ENCODE measurements at places on chromosomes 3 and 15. TPM values are rescaled to one million over a fixed set of nuclear protein-coding genes. Genes with fewer than 3 reads are reported as not detected.

DNA sequence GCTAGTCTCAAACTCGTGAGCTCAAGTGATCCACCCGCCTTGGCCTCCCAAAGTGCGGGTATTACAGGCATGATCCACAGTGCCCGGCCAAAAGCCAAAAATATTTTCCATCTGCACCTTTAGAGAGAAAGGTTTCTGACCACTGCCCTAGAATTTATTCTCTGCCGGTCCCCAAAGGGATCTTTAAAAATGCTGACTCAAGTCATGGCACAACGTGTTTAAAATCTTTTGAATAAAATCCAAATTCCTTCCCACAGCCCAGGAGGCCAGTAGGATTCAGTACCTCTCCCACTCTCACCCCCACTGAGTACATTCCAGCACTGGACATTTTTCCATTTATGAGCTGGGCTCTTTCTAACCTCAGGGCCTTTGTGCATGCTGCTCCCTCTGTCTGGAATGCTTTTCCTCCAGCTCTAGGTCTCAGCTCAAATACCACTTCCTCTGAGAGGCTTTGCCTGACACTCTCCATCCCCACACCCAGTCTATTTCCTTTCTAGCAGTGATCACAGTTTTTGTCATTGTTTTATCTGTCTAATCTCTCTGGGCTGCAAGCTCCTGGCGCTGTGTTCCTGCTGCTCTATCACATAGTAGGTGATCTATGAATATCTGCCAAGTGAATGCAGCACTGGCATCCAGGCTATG lies 502.9 kb downstream of the SHQ1 start:
- no peaks in the 10 kb centered on the region for H3K27me3 ChIP-seq
- no peak for DNase-seq
- no peaks in the 10 kb centered on the region for H3K36me3 ChIP-seq

DNA sequence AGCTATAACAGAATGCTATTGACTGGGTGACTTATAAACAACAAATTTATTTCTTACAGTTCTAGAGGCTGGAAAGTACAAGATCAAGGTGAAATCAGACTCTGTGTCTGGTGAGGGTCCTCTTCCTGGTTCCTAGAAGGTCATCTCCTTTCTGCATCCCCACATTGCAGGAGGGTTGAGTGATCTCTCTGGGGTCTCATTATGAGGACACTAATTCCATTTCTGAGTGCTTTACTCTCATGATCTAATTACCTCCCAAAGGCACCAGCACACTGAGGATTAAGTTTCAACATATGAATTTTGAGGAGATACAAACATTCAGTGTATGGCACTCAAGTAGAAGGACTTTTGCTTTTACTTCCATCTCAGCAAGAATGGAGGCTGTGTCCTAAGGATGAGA lies 534.1 kb upstream of the KCNMB2 start:
- no peak for DNase-seq
- no peak overlapping the region for H3K4me3 ChIP-seq
- peak overlapping the region; percentile 61 for H3K27ac ChIP-seq
- no peaks in the 10 kb centered on the region for H3K36me3 ChIP-seq
- no peaks in the 10 kb centered on the region for H3K27me3 ChIP-seq

- H3K36me3 ChIP-seq = no peaks in the 10 kb centered on the region
- H3K4me3 ChIP-seq = peak overlapping the region; percentile 72
- peaks cover 23% of the 10 kb centered on the region for H3K4me1 ChIP-seq
- no peak overlapping the region for H3K27ac ChIP-seq
- H3K27me3 ChIP-seq = peaks cover 20% of the 10 kb centered on the region
These were observed 1.3 kb downstream of the PLCH1 start for GRCh38 chr3:155743606-155744005.

DNA sequence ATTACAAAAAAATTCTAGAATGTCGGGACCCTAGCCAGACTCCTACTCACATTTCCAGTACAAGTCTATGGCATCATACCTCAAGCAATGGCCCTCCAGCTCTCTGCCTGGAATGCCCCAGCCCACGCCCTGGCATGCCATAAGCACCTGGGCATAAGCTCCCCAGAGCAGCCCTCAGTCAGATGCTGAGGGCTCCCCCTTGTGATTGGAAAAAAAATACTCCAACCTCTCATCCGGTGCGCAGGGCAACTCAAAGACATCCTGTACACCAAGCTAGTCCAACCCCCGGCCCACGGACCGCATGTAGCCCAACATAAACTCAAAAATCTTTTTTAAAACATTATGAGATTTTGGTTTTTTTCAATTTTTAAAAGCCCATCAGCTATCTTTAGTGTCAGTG lies 115.4 kb downstream of the NEK10 start:
- H3K36me3 ChIP-seq = no peaks in the 10 kb centered on the region
- no peaks in the 10 kb centered on the region for H3K27me3 ChIP-seq
- H3K27ac ChIP-seq = no peak overlapping the region

GRCh38 chr15:98996624-98997023 lies 11.0 kb downstream of the PGPEP1L start:
- H3K4me3 ChIP-seq = no peak overlapping the region
- no peaks in the 10 kb centered on the region for H3K4me1 ChIP-seq
- DNase-seq = no peak

DNA sequence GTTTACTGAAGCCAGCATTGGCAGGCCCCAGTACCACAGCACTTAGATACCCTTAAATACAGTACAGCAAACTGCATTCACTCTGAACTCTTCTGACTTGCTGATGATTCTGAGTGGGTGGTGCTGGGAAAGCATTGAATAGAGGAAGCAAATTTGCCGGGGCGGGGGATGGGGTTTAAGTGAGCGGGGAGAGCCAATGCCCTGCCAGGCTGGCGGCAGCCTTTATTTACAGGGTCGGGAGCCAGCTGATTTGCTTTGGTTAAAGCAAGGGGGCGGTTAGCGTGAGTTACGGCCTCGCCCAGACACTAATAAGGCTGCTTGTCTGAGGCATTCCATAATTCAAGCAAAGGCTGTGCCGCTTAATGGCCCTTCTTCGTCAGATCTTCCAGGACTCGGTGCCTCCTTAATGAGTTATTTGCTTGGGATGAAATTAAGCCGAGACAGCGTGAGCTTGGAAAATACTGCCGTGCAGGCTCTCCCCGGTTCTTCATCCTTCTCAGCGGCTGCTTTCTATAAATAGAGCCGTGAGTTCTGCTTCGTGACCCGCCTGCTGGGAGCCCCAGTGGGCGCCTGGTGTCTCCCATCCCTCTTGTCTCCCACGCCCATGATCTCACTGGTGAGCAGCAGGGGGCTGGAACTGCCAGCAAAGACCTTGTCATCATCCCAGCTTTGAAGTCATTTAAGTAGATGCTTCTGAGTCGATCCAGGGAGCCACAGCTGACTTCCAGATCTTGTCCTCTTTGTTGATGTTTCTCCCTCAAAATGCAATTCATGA lies 25.8 kb downstream of the SPSB4 start:
- peak overlapping the region; percentile 38 for H3K4me3 ChIP-seq
- H3K27me3 ChIP-seq = no peaks in the 10 kb centered on the region
- H3K36me3 ChIP-seq = no peaks in the 10 kb centered on the region
- peaks cover 5% of the 10 kb centered on the region for H3K4me1 ChIP-seq

Gene ISL2
- total RNA-seq = not detected

Gene ERC2
- total RNA-seq = not detected

Gene SLTM
- total RNA-seq = 189 TPM

All from CD4-positive, alpha-beta T cell (primary cell).